Right hindlimb (tissue), 1 donor: ENCODE measurements at places on chromosomes 5 and 9.

- no peak for DNase-seq
These were observed 27.8 kb upstream of the SLC44A1 start for GRCh38 chr9:105216440-105217178.

- peak; percentile 12 for DNase-seq
These were observed 40.6 kb downstream of the TMEM174 start for GRCh38 chr5:73213566-73213998.

GRCh38 chr5:132100672-132101261 is 27.2 kb downstream of the CSF2 start:
- no peak for DNase-seq

DNA sequence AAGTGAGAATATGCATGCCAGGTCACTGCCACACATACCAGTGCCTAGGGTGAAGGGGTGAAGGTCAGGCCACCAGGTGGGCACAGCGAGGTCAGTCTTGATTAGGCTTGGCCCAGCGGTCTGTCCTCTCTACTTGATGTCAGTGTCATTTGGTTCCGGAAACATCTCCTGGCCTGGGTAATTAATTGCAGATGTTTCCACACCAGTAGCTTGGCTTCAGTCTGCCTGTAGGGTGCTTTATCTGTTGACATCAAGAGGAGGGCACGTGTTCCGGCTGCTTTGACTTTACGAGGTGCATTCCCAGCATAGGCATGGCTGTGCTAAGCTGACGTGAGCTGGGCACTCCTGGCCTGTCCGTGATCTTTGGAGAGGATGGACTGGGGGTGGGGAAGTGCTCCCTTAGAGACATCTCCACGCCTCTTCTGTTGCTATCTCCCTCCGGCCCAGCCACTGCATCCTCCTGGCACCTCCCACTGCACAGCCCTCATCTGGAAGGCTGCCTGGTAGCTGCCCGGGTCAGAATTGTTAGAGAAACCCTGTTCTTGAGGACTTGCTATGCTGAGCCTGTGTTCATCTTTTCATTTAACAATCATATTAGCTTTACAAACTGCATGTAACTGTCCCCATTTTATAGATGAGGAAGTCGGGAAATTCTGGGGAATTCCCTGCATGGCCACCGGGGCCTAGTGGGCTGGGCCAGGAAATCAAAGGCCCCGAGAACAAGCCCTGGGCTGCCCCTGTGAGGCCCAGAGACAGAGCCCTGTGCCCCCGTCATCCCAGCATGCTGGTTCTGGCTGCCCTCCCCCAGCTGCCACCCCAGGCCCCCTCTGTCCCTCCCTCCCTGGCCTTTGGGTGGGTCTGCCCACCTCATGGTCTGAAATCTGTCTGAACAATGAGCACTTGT is 29.1 kb downstream of the JADE2 start:
- no peak for DNase-seq

DNA sequence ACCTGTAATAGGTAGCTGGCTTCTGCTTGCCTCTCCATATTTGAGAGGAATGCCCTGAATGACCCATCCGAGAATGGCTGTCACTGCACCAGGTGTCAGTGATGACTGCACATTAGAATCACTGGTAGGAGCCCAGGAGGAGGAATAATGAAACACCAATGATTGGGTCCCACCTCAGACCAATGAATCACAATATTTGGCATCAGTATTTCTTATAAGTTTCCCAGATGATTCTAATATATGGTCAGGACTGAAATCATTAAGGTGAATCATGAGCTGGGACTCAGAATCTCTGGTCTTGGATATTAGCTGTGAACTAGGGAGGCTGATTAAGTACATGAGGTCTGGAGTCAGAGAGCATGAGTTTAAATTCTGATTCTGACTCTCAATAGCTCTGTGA is 23.4 kb downstream of the ARSB start:
- DNase-seq: no peak

- no peak for DNase-seq
These were observed 17.9 kb downstream of the TPPP start for GRCh38 chr5:675111-675870.

GRCh38 chr5:142422429-142422828 is 97.6 kb upstream of the SPRY4 start:
- DNase-seq: no peak

DNA sequence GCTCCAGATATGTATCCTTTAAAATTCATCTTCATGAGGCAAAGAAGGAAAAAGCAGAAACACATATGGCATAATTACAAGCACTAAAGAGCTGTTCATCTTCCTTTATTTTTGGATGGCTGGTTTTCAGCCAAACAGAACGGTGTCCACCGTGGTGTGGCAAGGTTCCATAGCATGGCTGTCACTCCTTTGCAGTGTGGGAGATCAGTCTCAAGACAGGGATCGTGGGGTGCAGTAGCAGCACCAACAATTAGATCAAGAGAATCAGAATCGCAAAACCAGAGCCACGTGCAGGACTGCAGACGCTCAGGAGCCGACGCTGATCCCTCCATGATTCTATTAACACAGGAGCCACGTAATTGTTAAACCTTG is 79.5 kb downstream of the SEMA4D start:
- no peak for DNase-seq

DNA sequence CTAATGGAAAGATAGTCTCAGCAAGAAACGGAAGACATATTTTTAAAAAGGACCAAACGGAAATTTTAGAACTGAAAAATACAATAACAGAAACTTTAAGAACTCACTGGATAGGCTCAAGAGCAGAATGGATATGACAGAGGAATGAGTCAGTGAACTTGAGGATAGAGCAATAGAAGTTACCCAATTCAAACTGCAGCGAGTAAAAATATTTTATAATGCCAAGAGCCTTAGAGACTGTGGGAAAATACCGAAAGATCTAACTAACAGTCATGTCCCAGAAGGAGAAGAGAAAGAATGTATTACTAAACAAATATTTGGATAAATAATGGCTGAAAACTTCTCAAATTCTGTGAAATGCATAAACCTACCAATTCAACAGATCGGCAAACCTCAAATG is 40.8 kb downstream of the ADAMTS2 start:
- no peak for DNase-seq

- DNase-seq: no peak
These were observed 24.6 kb downstream of the UBE2QL1 start for GRCh38 chr5:6473284-6473683.

GRCh38 chr9:130830231-130830760 is 4.8 kb upstream of the ABL1 start:
- no peak for DNase-seq

- DNase-seq: peak; percentile 95
These were observed at the start of gene JAKMIP2 for GRCh38 chr5:147782110-147783028. Gene JAKMIP2 (minus strand): TSS chr5:147782728. CDS start chr5:147671806, 110,922 bp downstream.

- peak; percentile 65 for DNase-seq
These were observed 207.9 kb upstream of the EFNA5 start for GRCh38 chr5:107878661-107879060.
